ENCODE measurements at places on chromosomes 7 and 10.

- no peak for DNase-seq
Measured at GRCh38 chr7:3321206-3321605, 20.2 kb downstream of the SDK1 start.

- DNase-seq = no peak
Measured at GRCh38 chr10:17212802-17213221, 11.3 kb upstream of the TRDMT1 start.

DNA sequence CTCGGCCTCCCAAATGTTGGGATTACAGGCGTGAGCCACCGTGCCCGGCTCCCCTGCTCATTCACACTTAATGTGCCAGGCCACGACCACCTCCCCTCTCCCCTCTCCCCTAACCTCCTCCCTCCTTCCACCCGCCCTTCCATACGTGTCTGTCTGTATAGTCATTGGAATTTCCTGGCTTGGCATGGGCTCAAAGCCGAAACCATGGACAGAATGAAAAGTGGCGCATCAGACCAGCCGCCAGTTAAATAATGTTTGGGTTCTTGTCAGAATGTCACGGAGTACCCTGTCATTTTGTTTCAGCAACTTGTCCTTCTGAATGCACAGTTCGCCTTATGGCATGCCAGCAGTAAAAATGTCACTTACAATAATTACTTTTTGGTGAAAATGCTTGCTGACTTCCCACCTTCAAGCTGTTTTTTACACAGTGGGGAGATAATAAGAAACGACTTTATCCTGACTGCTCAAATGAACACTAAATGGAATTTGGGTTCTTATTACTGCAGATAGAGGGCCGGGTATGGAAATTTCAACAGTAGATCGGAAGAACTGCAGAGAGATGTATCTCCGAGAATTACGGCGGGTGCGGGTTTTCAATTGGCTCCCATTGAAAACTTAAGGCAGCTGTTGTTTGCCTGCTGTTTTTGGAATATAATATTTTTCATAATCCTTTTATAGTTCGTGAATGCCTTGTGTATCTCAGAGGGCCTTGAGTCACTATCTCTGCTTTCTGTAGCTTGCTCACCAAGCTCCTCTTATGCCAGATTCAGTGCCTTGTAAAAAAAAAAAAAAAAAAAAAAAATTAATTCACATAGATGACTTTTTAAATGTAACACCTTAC is 65.5 kb upstream of the SH2B2 start:
- DNase-seq = no peak

DNA sequence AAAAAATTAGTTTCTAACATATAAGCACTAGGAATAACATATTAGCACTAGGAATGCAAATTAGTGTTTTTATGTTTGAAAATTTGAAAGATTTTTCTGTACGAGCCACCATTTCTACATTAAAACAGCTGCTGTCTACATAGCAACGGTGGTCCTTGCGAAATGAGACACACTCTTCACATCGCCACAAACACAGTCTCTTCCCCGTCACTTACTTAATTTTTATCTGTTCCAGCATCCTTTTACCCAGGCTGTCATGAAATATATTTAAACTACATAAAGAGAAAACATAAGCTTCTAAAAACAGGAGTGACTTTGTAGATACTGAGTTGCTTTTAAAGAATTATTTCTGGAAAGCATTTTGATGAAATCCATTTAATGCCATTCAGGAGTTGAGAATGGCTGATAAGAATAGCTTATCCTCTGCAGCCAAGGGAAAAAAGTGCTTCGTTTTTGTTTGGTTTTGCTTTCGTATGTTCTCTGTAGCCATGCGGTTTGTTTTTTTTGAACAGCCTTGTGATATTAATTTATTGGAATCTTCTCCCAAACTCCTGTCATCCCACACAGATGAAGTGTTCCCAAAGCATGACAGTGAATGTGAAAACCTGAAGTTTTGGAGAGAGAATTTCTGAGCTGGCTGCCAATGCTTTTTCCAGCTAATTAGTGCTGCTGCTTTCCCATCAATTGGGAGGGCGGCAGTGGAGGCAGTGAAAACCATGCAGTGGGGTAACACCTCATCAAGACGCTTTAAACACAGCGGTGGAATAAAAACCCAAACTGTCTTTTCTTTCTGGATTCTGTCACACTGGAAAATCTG is 603.7 kb upstream of the ADARB2 start:
- no peak for DNase-seq

- DNase-seq = no peak
Measured at GRCh38 chr7:140778975-140779374, 82.5 kb downstream of the NDUFB2 start.

GRCh38 chr7:16524332-16524731 is 2.3 kb upstream of the LRRC72 start:
- no peak for DNase-seq

GRCh38 chr7:141335164-141335563 is 216.0 kb upstream of the AGK start:
- no peak for DNase-seq

- DNase-seq = no peak
Measured at GRCh38 chr7:85115862-85116261, 71.0 kb downstream of the SEMA3D start.

DNA sequence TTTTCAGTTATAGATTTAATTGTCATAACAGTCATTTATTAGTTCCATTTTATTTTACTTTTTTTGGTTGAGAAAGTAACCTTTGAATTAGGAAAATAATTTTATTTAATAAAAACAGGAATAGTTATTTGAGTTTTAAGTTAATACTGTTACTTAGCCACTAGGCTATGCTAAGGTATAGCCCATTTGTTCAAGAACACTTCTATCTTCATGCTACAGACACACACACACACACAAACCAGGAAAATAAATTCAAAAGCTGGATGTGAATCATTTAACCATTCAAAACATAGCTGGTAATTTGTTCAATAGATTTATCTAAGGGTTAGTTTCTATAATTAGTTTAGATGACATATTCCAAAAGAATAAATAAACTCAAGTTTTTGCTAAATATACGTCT is 148.4 kb downstream of the RNF133 start:
- DNase-seq = no peak

DNA sequence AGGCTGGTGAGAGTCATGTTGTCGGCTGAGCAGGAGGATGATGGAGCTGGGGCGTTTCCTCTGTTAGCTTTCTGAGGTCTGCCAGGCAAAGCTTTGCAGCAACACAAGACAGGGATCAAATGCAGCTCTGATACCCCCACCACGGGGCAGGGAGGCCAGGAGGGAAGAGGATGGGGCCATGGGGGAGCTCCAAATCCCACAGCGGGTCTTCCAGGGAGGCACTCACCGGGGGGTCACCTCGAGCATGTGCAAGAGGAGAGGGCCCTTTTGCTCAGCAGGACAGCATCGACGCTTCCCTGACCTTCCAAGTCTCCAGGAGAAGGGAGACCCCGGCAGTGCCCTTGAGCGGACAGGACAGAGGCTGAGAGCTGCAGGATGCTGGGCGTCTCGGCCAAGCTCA is 127.5 kb downstream of the WDR37 start:
- no peak for DNase-seq

- DNase-seq = no peak
Measured at GRCh38 chr7:30447466-30447865, 31.1 kb downstream of the NOD1 start.

- no peak for DNase-seq
Measured at GRCh38 chr10:73404690-73405089, 9.2 kb downstream of the ANXA7 start.

DNA sequence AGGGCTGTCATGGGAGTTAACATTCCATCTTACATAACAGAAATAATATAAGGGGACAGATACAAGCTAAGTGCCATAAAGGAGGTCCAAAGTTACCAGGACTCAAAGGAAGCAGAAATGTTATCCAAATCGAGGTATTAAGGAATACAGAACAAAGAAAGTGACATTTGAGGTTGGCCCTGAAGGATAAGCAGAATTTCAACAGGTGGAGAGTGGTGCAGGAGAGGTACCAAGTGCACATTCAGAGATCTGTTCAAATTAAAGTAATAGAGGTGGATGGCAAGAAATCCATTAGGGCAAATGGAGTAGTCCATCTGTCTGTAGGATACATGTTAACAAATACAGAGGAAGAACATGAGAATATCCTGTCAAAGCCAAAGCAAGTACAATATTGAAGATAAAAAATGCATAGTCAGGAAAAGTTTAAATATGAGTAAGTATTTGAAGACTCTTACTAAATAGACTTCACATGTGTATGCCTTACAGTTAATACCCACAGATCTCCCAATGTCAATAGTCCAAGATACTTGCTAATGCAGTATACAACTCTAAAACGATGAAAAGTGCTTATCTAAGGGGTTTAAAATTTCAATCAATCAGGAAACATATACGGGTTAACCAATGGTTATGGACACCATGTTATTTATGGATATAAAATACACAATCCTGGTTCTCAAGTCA is 10.0 kb downstream of the CDK6 start:
- DNase-seq = no peak

DNA sequence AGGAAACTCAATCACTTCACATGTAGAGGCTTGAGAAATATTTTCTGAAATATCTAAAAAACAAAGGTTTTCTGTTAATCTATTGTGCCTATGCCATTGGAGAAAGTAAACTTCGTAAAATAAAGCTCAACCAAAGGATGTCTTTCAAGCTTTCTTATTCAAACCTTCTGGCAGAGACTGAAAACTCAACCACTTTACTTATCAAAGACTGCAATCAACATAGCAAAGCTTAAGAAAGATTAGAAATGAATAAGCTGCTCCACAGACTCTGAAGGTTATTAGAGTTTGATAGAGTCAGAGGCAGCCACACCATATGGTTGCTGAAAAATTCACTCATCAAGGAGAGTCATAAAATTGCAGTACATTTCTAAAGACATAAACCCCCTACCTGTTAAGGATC is 245.8 kb upstream of the MEOX2 start:
- no peak for DNase-seq

GRCh38 chr7:80679921-80680907 is 41.8 kb downstream of the CD36 start:
- no peak for DNase-seq

Data from activated CD4-positive, alpha-beta T cell treated with anti-CD3 and anti-CD28 coated beads, Interleukin-2, amount 50 U/mL, for 24 hours (primary cell).